ENCODE measurements at places on chromosomes 16 and 17. TPM values are rescaled to one million over a fixed set of nuclear protein-coding genes. Genes with fewer than 3 reads are reported as not detected.

DNA sequence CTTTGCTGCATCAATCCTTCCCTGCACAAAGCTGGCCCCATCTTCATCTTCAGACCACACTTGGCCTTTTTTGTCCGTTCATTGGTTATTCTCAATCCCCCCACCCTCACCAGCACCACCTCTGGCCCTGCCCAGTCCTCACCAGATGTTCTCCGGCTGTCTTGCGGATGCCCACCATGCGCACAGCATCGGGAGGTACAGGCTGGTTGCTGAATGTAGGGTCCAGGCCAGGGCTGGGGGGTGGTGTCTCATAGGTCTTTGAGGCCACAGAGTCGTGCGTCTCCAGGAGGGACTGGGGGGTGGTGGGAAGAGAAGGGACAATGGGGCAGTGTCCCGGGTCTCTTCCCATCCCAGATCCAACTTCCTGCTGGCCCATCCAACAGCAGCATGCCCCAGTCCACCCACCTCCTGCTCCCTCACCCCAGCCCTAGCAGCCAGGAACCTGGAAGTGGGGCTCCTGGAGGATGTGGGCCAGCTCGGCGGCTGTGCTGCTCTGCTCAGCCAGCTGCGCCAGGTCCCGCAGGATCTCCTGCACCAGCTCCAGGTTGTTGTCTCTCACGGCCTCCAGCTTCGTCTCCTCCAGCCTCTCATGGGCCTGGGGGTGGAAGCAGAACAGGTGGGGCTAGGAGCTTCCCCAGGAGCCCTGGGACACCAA, 24.4 kb downstream of the MPP2 start:
- no peak for DNase-seq

The DHX58 gene
- 8.6 TPM for polyA plus RNA-seq

The PRSS33 gene
- polyA plus RNA-seq, result 0.61 TPM

- no peak for DNase-seq
Observed at GRCh38 chr17:43702637-43703036, 40.9 kb upstream of the MEOX1 start.

The CSH2 gene
- polyA plus RNA-seq, result 1.2 TPM

- DNase-seq, result no peak
Observed at GRCh38 chr16:83206426-83206825, 579.7 kb downstream of the CDH13 start.

DNA sequence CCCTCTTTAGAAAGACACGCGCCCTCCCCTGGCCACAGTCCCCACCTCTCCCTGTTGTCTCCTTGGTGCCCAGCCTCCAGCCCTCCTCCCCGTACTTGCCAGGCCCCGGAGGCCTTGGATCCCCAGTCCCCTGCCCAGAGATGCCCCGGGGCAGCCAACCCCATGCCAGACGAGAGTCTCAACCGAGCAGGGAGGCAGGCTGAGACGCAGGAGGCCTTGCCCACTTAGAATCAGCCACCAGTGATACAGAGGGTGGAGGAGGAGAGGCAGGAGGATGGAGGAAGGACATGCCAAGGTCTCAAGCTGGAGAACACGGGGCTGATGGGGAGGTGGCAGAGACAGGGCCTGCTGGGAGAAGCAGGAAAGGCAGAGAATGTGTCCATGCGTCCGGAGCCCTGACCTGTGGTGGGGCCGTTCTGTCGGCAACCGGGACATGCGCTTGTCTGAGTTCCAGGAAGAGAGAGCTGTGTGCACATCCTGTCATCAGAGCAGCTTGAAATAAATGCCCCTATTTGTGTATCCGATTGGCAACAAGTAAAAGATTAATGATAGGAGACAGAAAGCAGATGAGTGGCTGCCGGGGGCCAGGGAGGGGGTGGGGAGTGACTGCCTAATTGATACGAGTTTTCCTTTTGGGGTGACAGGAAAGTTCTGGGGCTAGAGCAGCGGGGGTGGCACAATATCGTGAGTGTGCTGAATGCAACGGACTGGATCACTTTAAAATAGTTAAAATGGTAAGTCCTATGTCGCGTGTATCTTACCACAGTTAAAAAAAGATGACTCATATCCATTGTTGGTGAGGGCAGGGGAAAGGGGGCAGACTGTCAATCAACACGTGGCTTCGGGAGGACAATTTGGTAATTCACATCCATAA, 44.7 kb upstream of the MEAK7 start:
- DNase-seq, result no peak

The LGALS9 gene
- polyA plus RNA-seq, result 12.7 TPM

GRCh38 chr17:44308320-44308818, at the start of gene RUNDC3A:
Gene RUNDC3A (plus strand): TSS chr17:44308601. CDS start chr17:44308833, 232 bp downstream.
- DNase-seq, result peak; percentile 80

The FUS gene
- polyA plus RNA-seq, result 667 TPM

The AARSD1 gene
- polyA plus RNA-seq, result 55.5 TPM

The COG4 gene
- 67.9 TPM for polyA plus RNA-seq

The NT5C gene
- 51.4 TPM for polyA plus RNA-seq

DNA sequence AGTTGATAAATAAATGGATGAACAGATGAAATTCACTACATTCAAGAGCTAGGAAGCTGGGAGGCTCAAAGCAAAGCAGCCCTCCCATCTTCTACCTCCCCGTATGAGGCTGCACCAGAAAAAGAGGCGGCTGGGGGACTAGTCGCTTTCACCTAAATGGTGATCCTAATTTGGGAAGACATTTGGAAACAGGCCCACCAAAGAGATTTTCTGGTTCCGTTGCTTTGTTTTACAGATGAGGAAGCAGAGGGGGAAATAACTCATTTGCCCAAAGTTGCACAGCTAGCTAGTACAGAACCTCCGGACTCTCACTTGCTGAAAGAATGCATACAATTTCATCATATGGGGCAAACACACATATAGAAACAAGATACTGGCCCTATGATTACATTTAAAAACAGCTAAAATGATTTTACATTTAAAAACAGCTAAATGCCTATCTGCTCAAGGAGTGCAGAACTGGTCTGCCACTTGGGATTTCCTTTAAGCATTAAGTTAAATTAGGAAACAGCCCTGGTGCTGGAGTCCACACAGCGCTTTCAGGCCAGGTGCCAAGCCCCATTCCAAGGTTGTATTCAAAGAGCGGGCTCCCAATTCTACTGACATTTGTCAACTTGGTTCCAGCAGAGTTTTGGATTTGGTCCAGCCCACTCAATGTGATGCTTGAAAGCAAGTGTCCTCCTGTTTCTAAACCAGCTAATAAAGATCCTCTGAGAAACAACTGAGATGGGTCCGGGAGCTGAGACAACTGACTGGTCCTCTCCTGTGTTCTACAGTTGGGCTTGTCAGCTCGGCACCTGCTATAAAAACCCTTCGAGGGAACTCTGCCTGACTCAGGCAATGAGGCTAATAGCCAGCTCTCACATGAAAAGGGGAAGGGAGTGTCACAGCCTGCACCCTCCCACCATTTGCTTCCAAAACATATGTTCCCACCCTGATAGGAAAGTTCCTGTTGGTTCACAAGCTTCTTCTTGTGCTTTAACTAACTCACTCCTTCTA, 11.7 kb downstream of the ERN1 start:
- no peak for DNase-seq

- peak; percentile 68 for DNase-seq
Observed at GRCh38 chr16:68800257-68800875, 43.0 kb upstream of the TANGO6 start.

The YBX2 gene
- 2.8 TPM for polyA plus RNA-seq

The NPIPB4 gene
- 43.1 TPM for polyA plus RNA-seq

The FNDC8 gene
- 0.10 TPM for polyA plus RNA-seq

DNA sequence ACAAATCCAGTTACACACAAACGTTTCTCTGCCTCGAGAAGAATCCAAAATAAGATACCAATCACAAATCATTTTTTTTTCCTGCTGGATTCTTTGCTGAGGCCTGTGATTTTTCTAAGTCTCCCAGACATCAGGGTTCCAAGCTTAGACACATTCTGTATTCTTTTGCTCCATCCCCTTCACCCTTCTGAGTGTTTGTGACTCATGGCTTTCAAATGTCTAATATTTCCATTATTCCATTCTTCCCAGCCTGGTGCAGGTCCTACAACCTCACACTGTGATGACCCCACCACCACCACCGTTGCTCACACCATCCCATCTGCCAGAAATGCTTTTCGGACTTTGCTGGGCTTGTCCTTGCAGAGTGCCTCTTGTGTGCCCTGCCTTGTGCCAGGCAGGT, 480.1 kb downstream of the SOX9 start:
- no peak for DNase-seq

DNA sequence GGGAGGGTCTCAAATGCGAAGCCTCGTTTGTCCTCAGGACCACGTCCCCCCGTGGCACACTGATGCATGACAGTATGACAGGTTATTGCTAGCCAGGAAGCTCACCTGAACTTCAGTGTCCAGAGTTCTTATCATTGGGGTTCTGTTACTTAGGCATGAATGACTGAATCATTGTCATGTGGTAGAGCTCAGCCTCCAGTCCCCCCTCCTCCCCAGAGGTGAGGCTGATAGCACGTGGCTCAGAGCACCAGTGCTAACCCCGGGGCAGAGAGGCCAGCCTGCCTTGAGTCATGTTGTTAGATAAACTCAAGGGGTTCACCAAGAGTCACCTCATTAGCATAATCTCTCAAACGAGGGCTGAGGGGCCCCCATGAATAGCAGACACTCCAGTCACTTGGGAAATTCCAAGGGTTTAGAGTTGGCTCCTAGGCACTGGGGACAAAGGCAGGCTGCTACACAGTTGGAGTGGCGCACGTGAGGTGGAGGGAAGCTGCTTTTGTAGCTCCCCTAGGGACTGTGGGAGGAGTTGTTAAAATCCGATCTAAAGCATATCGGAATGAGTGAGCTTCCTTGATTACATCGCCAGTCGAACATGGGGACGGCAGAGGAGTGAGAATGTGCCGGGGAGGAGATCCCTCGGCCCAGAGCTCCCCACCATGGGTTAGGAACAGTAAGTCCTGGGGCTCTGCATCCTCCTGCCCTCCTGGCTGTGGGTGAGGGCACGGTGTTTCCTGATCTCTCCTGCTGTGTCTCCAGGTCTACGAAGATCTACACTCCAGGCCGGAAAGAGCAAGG, 18.2 kb downstream of the DHX38 start:
- DNase-seq, result no peak

DNA sequence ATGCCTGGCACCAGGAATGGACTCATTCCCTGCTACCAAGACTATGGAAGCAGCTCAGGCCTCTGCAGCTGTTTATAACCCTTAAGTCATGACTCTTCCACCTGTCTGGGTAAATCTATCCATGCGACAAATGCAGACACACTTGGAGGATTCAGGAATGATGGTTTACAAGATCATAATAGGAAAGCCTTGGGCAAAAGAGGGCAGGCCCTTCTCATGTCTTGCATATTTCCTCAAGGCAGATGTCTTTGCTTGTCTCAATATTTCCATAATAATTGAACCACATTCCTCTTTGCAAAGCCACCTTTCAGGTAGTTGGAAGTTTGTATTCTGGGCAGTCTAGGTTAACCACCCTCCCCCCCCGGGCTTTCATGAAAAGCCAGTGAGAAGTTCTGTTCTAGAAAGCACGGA, 884 bp upstream of the JPT1 start:
- no peak for DNase-seq

The TAT gene
- polyA plus RNA-seq, result 0.07 TPM

DNA sequence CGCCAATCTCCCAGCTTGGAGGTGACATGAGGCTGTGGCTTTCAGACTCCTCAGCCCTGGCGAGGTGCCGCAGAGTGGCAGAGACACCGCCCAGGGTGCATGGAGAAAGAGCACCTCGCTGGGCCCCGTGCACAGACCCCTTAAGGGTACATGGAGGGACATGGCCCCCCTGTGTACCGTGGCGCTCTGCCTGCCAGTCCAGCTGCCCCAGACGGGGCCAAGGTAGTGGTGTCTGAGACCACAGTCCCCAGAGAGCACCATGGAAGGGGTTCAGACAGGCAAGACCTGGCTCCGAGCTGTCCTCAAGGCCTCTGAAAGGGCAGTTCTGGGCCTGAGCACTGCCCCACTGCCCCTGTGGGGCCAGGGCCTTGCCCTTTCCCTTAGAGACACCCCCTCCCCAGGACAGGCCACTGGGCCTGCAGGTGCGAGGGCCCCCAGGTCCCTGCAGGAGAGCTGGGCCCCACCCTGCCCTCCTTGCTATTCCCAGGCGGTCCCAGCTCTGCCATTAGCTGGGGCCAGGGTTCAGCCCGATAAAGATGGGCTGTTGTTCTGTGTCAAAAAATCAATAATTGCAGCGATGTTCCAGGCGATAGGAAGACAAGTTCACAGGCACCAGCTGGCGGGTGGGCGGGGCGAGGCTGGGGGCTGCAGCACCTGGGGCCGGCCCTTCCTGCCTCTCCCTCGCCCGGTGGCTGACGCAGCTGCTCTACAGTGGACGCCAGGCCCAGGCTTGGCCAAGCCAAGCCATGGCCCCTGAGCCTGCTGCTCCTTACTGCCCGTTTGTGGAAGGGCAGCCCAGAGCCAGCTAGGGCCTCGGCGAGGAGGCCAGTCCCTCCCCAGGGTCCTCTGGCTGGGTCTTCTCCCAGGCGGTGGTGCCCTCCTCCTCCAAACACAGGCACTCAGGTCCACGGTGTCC, 51.7 kb downstream of the ZFPM1 start:
- DNase-seq, result no peak

DNA sequence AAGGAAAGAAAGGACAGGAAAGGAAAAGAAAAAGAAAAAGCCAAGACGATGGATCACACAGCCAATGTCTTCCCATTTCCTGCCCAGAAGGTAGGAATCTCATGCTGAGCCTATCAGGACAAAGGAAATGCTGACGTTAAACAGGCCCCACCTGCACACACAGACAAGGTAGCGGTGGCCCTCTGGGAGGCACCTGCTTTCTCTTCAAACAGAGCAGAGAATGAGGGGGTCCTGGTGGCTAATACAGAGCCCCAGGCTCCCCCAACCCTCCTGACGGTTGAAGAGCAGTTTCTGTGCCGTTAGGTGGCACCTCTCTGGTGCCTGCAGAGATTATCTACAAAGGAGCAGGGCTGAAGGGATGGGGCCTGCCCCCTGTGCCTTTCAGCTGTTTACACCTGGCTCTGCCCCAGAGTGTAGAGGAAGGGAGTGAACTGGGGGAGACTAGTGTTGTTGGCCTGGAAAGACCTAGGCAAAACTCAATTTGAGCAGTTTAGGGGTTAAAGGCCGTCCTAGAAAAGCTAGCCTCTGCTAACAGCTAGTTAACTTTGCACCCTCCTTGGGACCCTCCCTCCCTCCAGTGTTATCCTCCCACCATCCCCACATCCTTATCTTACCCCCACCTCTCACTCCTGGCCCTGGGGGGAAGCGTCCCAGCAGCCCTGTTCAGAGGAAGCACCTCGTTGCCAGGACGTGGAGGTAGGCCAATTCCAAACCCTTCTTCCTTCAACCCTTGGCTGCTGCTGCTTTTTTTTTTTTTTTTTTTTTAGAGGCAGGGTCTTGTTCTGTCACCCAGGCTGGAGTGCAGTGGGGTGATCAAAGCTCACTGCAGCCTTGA, 56.3 kb downstream of the ARHGAP27 start:
- DNase-seq, result no peak

DNA sequence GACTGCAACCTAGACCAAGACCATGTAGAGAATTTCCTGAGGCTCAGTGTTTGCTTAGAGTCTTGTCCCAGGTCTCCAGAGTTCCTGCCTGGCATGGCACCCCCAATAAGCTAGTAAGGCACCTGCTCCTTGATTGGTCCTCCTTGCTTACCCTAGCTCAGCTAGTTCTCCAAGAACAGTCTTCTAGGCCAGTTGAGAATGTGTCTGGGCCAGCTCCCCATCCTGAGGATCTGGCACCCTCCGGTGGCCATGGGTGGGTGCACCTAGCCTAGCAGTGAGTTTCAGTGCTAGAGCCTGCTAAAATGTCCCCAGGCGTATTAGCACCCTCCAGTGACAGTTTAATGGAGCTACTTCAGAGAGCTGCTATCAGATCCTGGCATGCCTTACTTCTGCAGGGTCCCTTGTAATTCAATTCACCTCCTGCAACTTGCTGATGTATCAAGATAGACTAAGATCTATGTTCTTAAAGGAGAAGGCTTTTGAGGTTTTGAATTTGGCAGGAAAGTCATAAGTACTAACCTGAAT, 44.4 kb upstream of the MED13 start:
- no peak for DNase-seq

The ABCC12 gene
- not detected for polyA plus RNA-seq
